Kidney epithelial cell (primary cell): ENCODE measurements at places on chromosomes 12 and 14.

GRCh38 chr12:51218607-51219161 lies 822 bp upstream of the POU6F1 start:
- no peak for DNase-seq

DNA sequence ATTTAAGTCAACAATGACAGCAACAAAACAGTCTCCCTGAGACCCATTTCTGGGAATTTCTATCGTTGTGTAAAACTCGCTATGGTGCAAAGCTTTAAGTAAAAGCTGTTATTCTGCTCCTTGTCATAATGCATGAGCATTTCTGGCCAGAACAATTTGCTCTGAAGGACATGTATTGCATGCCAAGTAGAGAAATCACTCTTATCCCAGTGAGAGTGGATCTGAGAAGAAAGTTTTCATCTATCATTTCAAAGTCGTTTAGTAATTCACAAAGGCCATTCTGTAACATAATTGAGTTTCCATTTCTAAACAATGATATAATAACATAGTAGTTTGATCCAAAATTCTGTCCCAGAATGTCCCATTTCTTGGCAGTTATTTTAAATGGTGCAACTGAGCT lies 86.6 kb downstream of the TBC1D30 start:
- DNase-seq: no peak

DNA sequence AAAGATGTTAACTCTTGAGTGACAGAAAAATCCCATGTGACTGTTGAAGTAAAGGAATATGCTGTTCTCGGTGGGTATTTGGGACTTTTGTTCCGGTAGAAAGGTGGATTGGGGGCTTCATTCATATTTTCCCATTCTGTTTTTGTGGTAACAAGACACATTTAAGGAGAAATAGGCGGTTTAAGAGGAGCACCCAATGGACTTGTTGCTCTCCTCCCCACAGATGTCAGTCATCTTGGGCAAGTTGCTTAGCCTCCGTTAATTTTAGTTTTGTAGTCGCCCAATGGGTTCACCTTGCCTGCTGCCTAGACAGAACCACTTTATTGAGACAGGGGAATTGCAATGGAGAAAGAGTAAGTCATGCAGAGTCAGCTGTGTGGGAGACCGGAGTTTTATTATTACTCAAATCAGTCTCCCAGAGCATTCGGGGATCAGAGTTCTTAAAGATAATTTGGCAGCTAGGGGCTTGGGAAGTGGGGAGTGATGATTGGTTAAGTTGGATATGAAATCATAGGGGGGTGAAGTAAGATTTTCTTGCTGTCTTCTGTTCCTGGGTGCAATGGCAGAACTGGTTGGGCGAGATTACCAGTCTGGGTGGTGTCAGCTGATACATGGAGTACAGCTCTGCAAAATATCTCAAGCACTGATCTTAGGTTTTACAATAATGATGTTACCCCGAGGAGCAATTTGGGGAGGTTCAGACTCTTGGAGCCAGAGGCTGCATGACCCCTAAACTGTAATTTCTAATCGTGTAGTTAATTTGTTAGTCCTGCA lies 50.3 kb downstream of the SLC38A1 start:
- no peak for DNase-seq

DNA sequence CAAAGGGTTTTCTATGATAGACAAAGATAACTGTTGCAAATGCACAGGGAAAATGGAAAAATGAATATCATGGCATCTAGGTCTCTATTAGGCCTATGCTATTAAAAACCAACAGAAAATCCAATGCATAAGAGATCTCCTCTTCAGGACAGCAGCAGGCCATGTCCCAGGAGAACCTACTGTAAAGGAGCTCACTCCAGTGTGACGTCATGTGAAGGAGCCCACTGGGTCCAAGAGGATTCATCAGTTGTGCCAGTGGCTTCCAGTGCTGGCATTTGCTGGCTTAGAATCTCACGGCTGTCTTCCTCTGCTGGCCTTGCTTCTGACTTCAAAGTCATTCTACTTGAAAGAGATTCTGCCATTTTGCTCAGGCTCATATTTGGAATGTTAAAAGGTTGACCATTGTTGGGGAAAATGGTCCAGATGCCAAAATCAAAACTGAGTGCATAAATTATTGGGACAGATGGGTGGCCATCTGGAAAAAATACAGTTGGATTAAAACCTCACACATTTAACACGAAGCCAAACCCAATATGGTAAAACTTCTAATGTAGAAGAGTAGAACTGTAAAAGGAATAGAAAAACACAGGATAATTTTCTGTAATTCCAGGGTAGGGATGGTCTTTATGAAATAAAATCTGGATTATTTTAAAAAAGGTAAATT lies 75.4 kb upstream of the ARID2 start:
- DNase-seq: no peak

GRCh38 chr12:40262657-40263056 lies 37.9 kb downstream of the LRRK2 start:
- no peak for DNase-seq
